Uterine smooth muscle cell (primary cell): ENCODE measurements at places on chromosomes 3 and 15. TPM values are rescaled to one million over a fixed set of nuclear protein-coding genes. Genes with fewer than 3 reads are reported as not detected.

CATSPER2 gene
- 2.1 and 2.9 TPM in 2 replicates for total RNA-seq

ZCWPW2 gene
- total RNA-seq, result 0.22 and 0.87 TPM in 2 replicates

SPCS1 gene
- total RNA-seq, result 53.6 and 59.9 TPM in 2 replicates

DAPK2 gene
- 4.2 and 5.8 TPM in 2 replicates for total RNA-seq

ZBTB20 gene
- 14.9 and 17.4 TPM in 2 replicates for total RNA-seq

GBE1 gene
- 198 and 282 TPM in 2 replicates for total RNA-seq

VEPH1 gene
- 56.1 and 144 TPM in 2 replicates for total RNA-seq

ZKSCAN7 gene
- total RNA-seq, result 5.5 and 7.4 TPM in 2 replicates

EFCC1 gene
- not detected in 2 replicates for total RNA-seq

C2CD4B gene
- 0.25 TPM in 1 of 2 replicates, not detected in the other for total RNA-seq
